LHCN-M2 (cell line): ENCODE measurements at places on chromosomes 2 and 18. TPM values are rescaled to one million over a fixed set of nuclear protein-coding genes. Genes with fewer than 3 reads are reported as not detected.
A peak's percentile ranks its signal among the peaks of the same experiment; 100 is the strongest.

GRCh38 chr18:36396190-36396589 lies 98.7 kb downstream of the FHOD3 start:
- no peak for DNase-seq

Gene SCN7A
- 0.06 TPM in 1 of 2 replicates, not detected in the other for total RNA-seq

GRCh38 chr2:83602753-83603152 lies 856.3 kb downstream of the SUCLG1 start:
- DNase-seq = no peak

- no peak for DNase-seq
Observed at GRCh38 chr18:35581898-35582641, 530 bp downstream of the GALNT1 start.

Gene ZNF532
- 32.7 and 33.5 TPM in 2 replicates for total RNA-seq

DNA sequence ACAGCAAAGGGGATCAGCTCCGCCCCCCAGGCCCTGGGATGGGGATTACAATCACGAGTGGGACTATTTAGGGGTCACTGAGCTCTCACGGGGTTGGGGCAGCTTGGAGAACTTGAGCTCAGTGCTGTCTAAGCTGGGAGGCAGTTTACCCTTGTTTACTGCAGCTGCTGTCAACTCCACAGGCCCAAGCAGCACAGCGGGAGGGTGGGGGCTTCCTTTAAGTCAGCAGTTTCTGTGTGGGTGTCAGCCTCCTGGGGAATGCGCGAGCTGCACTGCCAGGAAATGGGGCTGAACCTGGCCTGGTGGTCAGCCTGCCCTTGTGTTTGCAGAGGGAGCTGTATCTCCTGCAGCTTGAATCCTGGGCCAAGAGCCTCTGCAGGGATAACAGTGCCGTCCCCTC lies 29.8 kb downstream of the TOGARAM2 start:
- peak; percentile 85 for DNase-seq

GRCh38 chr2:1504311-1504750 lies 91.1 kb downstream of the TPO start:
- no peak for DNase-seq

Gene PMAIP1
- total RNA-seq = 15.7 and 20.3 TPM in 2 replicates

DNA sequence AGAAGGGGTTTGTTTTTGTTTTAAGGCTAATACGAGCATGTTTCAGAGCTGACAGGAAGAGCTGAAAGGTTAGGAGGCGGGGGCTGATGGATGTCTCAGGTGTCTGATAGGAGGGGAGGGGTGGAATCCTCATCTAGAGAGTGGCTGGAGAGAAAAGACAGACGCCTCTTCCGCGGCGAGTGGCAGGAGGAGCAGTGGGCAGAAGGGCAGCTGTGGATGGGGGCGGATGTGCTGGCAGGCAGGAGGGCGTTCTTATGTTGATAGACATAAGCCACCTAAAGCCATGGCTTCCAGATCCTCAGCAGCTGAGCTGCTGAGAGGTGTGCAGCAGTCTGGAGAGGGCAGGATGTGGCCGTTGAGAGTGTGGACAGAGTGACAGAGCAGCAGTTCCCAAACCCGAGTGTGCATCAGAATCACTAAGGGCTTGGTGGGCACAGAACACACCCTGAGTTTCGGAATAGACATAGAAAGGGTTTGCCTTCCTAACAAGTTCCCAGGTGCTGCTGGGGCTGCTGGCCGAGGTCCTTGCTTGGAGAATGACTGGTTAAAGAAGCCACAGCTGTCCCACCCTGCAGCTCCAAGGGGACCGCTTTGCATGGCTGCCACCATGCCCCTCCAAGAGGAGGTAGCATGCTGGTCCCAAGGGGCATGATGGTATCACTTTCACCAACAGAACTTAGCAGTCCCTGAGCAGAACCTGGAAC lies 3.0 kb upstream of the ITM2C start:
- DNase-seq = no peak

DNA sequence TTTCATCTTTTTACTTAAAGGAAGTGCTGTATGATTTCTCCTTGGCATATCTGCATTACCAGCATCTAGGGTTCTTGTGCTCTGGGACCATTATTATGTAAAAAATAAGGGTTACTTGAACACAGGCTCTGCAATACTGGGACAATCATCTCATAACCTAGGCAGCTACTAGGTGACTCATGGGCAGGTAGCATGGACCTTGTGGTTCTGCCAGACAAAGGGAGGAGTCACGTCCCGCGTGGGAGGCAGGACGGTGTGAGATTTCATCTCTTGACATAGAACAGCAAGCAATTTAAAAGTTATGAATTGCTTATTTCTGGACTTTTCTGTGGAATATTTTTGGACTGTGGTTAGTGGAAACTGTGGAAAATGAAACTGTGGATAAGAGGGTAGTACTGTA lies 34.1 kb downstream of the ASAP2 start:
- no peak for DNase-seq

DNA sequence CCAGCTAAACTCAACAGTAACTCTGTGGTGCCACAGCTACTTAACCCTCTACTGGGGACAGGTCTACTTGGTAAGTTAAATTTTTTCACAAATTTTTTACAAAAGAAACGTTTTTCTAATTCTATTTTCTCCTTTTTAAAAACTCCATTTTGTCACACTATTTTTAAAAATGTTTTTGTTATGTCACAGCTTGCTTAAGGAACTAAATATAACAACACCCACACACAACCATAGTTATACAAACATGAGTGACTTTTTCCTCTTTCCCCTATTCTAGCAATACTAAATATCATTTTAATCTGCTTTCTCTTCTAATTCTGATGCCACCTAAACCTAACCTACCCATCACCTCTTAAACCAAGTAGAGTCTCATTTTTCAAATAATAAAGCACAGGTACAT lies 160.5 kb upstream of the EPC2 start:
- DNase-seq = no peak

Gene DSC3
- total RNA-seq = not detected in 2 replicates

Gene CNDP1
- not detected in 2 replicates for total RNA-seq

GRCh38 chr2:196239622-196240587 lies 68.5 kb upstream of the STK17B start:
- peak; percentile 93 for DNase-seq

Gene REG1A
- total RNA-seq = not detected in 2 replicates

Gene SCG2
- total RNA-seq = 10.8 and 12.7 TPM in 2 replicates

Gene ZBTB7C
- 0.06 and 0.17 TPM in 2 replicates for total RNA-seq

GRCh38 chr2:168462543-168463045 lies 6.5 kb downstream of the CERS6 start:
- DNase-seq = peak; percentile 43

Gene C2orf15
- not detected in 2 replicates for total RNA-seq

DNA sequence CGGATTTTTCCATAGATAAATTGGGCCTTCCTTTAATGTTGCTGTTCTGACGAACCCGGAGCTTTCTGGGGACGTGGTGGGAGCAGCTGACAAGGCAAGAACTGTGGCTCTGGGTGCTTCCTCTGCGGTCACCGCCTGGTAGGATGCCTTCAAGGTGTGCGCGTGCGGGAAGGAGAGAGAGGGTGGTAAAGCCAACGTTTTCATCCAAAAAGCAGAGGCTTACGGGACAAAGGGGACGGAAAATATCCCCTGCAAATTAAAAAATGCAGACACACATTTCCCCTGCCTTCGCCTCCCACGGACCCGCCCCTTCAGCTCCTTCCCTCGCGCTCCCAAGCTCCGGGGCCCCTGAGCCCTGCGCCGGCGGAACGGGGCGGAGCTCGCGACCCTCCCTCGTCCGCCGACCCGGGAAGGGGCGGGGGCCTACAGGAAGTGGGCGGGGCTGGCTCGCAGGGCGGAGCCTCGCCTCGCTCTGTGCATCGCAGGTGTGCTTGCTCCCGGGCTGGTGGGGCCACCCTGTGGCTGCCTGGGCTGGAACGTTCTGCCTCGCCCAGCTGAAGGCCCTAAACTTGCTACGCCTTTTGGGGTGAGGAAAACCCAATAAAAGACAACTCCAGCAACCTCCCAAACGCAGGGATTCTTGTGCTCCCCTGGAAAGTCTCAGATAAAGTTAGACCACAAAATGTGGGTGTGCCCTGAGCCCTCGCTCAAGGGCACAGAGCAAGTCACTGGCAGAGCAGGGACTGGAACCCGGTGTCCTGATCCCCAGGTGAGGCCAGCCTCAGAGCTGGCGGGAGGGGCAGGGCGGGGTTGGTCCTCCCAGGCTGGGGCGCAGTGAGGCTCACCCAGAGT lies 25.4 kb upstream of the SLC66A3 start:
- DNase-seq = no peak

Gene ST8SIA5
- total RNA-seq = 1.2 and 2.8 TPM in 2 replicates

Gene PLCD4
- 6.6 and 9.5 TPM in 2 replicates for total RNA-seq

Gene UGT1A3
- total RNA-seq = not detected in 2 replicates

- no peak for DNase-seq
Observed at GRCh38 chr2:180991820-180992219, 11.4 kb downstream of the UBE2E3 start.

GRCh38 chr2:216217904-216218260 lies 108.7 kb downstream of the XRCC5 start:
- no peak for DNase-seq

DNA sequence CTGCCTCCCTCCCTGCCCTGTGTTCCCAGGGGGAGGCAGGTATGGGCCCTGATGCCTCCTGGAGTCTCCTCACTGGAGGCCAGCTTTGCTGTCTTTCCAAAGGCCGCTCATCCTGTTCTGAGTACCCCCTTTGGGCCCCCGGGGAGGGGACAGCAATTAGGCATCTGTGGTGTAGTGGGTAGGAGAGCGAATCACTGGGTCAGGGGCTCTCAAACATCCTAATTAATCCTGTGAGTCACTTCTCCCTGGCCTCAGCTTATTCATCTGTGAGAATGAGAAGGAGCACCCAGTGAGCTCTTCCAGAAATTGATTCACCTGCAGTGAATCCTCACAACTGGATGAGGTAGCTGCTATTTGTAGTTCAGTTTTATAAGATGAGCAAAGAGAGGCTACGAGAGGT lies 16.4 kb downstream of the TET3 start:
- DNase-seq = no peak

DNA sequence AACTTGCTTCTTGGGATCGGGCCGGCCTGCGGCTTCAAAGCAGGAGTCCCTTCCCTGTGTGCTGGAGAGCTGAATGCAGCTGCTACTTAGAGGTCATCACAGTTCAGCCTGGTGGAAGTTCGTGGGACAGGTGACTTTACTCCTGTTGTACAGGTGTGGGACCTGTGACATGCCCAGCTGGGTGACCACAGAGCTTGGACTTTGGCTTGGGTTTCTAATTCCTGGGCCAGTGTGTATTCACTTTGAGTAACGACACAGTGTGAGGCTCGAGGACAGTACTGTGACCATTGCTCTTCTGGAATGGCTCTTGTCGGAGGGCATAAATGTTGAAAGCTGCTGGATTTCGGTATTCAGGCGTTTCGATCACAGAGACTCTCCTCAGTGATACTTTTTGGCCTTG lies 114.5 kb downstream of the STPG4 start:
- DNase-seq = no peak

Gene CD8B2
- not detected in 2 replicates for total RNA-seq

Gene ASPRV1
- 0.34 TPM in 1 of 2 replicates, not detected in the other for total RNA-seq

- DNase-seq = peak; percentile 8
Observed at GRCh38 chr18:3814816-3815215, 364.8 kb downstream of the TGIF1 start.

- DNase-seq = no peak
Observed at GRCh38 chr18:68472701-68473295, 242.1 kb downstream of the TMX3 start.

DNA sequence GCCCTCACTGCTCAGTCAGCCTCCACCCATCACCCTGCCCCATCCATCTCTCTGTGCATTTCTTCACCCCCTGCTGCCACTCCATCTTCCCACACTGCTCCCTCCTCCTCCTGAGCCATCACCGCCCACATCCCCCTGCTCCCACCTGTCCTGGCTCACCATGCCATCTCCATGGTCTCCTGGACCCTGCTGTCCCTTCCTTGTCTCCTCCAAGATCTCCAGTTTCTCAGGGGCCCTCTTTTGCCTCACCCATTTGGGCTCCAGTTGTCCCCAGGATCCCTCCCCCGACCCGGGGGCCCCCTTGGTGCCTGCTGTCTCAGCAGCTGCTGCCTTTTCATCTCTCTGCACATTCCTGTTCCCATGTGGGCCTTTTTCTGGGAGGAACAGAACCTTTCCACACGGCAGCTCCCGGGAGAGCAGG lies 10.6 kb downstream of the SPEG start:
- peak; percentile 66 for DNase-seq

DNA sequence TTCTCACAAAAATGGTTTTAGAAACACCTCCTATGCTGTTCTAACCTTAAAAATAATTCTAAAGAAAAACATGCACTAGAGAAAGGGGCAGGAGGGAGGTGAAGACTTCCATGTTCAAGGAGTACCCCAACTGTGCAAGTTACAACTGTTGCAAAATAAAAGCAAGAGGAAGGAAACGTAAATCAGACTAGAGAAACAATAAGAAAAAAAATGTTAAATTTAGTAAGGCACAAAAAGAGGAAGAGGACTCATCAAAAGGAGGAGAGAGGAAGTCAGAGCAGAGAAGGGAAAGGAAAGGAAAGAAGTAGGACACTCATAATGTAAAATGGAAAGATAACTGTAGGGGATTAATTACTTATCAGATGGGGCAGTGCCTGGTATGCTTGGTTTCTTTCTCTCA lies 34.1 kb downstream of the RAPH1 start:
- DNase-seq = no peak

GRCh38 chr2:2839782-2840531 lies 508.9 kb upstream of the MYT1L start:
- no peak for DNase-seq

DNA sequence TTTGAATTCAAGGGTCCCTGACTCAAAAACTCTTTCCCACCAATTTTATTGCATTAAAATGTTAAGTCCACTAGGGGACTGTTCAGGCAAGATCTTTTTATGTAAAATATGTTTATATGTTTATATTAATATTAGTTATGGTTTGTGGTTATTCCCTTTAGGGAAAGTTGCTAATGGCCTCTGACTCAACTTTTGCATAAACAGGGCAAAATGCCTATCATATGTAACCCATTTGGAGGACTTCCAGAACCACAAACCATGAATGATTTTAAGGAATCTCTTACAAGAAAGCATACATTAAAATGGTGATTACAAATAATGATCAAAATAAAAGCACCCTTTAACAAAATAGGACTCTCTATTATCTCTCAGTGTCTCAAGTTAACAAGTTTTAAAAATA lies 1484.5 kb upstream of the ZEB2 start:
- peak; percentile 30 for DNase-seq

Gene RBBP8
- total RNA-seq = 49.6 and 63.9 TPM in 2 replicates

DNA sequence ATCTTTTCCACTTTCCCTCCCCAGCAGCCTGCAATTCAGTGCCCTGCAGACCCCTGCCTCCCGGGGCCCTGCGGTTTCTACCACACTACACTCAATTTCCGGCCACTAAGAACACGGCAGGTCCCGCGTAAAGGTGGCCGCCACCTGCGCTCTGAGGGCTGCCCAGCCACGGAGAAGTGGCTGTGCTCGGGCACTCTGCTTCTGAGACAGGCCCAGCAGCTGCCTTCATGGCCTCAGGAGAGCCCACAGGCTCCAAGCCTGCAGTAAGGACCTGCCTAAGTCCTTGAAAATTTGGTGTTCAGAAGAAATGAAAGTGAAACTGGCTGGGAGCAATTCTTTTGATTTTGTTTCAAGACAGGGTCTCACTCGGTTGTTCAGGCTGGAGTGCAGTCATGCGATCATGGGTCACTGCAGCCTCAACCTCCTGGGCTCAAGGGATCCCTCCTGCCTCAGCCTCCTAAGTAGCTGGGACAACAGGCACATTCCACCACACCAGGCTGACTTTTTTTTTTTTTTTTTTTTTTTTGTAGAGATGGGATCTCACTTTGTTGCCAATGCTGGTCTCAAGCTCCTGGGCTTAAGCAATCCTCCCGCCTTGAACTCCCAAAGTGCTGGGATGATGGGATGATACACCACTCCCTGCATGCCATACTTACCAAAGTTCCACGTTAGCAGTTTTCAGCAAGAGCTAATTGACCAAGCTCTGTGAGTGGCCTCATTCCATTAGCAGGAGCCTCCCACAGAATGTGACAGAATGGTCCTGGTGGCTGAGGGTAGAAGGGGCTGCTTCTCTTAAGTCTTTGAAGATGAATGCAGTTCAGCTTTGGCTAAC lies 14.6 kb upstream of the ALPP start:
- peak; percentile 4 for DNase-seq

Gene TMEM163
- 0.06 TPM in 2 replicates for total RNA-seq

Gene PPP1R1C
- 1.5 and 2.0 TPM in 2 replicates for total RNA-seq

Gene USP37
- total RNA-seq = 11.1 and 11.9 TPM in 2 replicates
